ENCODE measurements at places on chromosomes 5 and 9. TPM values are rescaled to one million over a fixed set of nuclear protein-coding genes. Genes with fewer than 3 reads are reported as not detected.

- H3K27me3 ChIP-seq: no peaks in the 10 kb centered on the region
- no peak for DNase-seq
- H3K4me1 ChIP-seq: no peaks in the 10 kb centered on the region
These were observed 9.0 kb upstream of the EDF1 start for GRCh38 chr9:136875155-136875554.

GRCh38 chr5:2184026-2184366 lies 301.3 kb upstream of the IRX4 start:
- DNase-seq: no peak
- no peaks in the 10 kb centered on the region for H3K36me3 ChIP-seq
- no peak overlapping the region for H3K27ac ChIP-seq
- H3K4me1 ChIP-seq: no peaks in the 10 kb centered on the region

DNA sequence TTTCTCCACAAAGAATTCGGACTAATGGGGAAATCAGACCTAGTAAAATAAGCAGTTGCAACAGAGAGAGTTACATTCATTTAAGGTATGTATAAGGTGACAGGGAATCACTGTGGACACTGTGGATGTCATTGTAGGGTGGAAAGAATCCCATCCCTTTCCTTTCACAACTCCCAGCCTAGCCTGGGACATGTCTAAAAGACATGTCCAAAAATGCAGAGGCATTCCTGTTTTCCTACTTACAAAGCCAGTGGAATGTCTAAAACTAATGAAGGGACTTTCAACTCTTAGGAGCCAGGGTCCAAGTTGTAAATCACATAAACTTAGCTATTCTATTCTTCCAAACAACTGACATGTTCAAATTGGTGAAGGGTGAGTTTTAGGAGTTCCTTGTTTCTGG lies 511.0 kb downstream of the PRELID2 start:
- H3K36me3 ChIP-seq: no peaks in the 10 kb centered on the region
- no peak overlapping the region for H3K4me3 ChIP-seq
- H3K27ac ChIP-seq: no peak overlapping the region
- peaks cover 6% of the 10 kb centered on the region for H3K4me1 ChIP-seq

- no peak overlapping the region for H3K27ac ChIP-seq
- DNase-seq: no peak
- no peak overlapping the region for H3K4me3 ChIP-seq
These were observed 236.3 kb downstream of the MCTP1 start for GRCh38 chr5:95048628-95049027.

DNA sequence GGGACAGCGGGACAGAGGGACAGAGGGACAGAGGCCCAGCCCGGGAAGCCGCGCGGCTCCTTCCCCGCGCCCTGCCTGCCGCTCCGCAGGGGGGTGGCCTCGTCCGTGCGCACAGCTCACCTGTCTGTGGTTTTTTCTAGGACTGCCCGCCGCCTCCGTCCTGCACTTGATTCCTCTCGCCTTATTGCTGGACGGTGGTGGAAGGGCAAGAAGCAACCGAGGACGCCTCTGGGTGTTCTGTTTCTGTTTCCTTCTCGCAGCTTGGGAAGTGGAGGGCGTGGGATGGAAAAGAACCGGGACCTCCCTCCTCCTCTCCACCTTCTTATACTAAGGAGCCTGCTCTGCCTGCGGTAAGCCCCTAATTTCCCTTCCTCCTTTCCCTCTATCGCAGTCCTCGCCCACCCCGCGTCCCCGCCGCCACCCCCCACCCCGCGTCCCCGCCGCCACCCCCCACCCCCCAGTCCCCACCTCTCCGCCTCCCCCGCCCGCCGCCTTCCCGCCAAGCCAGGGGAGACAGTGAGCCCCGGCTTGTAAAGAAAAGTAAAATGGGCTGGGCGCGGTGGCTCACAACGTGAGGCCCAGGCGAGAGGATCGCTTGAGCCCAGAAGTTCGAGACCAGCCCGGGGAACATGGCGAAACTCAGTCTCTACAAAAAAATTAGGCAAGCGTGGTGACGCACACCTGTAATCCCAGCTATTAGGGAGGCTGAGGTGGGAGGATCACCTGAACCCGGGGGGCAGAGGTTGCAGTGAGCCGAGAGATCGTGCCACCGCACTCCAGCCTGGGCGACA lies 9.6 kb upstream of the FLT4 start:
- DNase-seq: no peak
- no peak overlapping the region for H3K4me3 ChIP-seq
- peaks cover 51% of the 10 kb centered on the region for H3K27me3 ChIP-seq
- no peak overlapping the region for H3K27ac ChIP-seq

- no peaks in the 10 kb centered on the region for H3K27me3 ChIP-seq
- H3K36me3 ChIP-seq: peaks cover 23% of the 10 kb centered on the region
- peaks cover 20% of the 10 kb centered on the region for H3K4me1 ChIP-seq
These were observed 140.8 kb downstream of the C9orf152 start for GRCh38 chr9:110066929-110067716.

GRCh38 chr5:67581203-67581602 lies 384.6 kb upstream of the CD180 start:
- peak; percentile 47 for DNase-seq
- no peak overlapping the region for H3K27ac ChIP-seq
- H3K36me3 ChIP-seq: no peaks in the 10 kb centered on the region
- no peaks in the 10 kb centered on the region for H3K27me3 ChIP-seq
- H3K4me3 ChIP-seq: no peak overlapping the region

DNA sequence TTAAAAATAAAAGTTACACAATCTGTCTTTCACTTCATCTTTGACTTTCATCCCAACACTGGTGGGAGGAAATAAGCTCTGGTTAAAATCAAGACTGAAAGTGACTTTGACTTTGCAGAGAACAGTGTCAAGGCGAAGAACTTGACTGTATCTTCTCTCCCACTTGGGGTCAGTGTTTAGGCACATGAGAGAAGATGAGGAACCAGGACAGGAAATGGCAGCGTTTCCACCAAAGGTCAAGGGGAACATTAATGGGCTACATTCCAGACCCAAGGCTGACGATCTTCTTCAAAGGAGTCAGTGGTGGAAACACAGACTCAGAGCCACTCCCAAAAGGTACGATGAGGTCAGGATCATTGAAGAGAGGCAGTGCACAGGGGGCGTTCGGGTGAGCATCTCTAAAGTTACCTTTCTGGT lies 409.5 kb downstream of the ARHGEF28 start:
- peak; percentile 82 for DNase-seq
- peak overlapping the region; percentile 66 for H3K4me3 ChIP-seq
- peak overlapping the region; percentile 11 for H3K27ac ChIP-seq

DNA sequence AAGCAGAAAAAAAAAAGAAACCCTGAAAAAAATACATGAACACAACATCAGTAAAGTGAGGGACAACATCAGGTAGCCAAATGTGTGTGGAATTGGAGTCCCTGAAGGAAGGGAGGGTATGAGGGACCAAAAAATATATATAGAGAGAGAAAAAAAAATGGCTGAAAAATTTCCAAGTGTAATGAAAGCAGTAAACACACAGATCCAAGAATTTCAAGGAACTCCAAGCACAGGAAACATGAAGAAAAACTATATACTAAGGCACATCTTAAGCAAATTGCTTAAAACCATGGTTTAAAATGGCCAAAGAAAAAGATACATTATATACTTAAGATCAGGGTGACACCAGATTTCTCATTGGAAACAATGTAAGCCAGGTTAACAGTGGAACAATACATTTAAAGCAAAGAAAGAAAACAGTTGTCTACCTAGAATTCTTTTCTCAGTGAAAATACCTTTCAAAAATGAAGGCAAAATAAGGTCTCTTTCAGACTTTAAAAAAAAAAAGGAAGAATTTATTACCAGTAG lies 24.4 kb upstream of the ABL1 start:
- peaks cover 10% of the 10 kb centered on the region for H3K36me3 ChIP-seq
- H3K4me3 ChIP-seq: no peak overlapping the region
- H3K27me3 ChIP-seq: no peaks in the 10 kb centered on the region
- H3K27ac ChIP-seq: no peak overlapping the region
- DNase-seq: no peak

GRCh38 chr5:169798438-169798837 lies 161.4 kb downstream of the DOCK2 start:
- no peaks in the 10 kb centered on the region for H3K27me3 ChIP-seq
- no peaks in the 10 kb centered on the region for H3K36me3 ChIP-seq
- no peak overlapping the region for H3K27ac ChIP-seq
- no peak for DNase-seq

DNA sequence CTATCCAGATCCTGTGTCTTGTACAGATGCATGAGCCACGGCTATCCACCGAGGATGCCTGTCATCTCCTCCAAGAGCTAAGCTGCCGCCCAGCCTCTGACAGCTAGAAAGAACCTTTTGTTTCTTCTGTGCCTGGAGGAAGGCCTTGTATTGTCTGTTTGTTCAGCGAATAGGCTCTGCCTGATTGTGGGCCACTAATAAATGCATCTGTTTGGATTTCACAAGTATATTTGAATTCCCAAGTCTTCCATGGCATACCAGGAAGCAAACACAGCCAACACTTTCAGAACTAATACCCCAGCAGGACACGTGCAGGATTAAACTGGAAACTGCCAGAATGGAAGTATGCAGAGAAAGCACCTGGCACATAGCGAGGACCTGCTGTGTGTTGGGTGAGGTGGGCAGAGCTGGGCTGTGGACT lies 92.7 kb upstream of the NEURL1B start:
- no peaks in the 10 kb centered on the region for H3K4me1 ChIP-seq
- H3K27ac ChIP-seq: no peak overlapping the region
- DNase-seq: no peak
- H3K36me3 ChIP-seq: no peaks in the 10 kb centered on the region
- peaks cover 33% of the 10 kb centered on the region for H3K27me3 ChIP-seq

- H3K4me3 ChIP-seq: no peak overlapping the region
- no peaks in the 10 kb centered on the region for H3K27me3 ChIP-seq
- no peak overlapping the region for H3K27ac ChIP-seq
- no peaks in the 10 kb centered on the region for H3K36me3 ChIP-seq
- DNase-seq: peak; percentile 43
- H3K4me1 ChIP-seq: peaks cover 6% of the 10 kb centered on the region
These were observed 92.2 kb downstream of the DOCK8 start for GRCh38 chr9:306907-307306.

- H3K4me3 ChIP-seq: no peak overlapping the region
- H3K36me3 ChIP-seq: no peaks in the 10 kb centered on the region
- DNase-seq: no peak
- no peak overlapping the region for H3K27ac ChIP-seq
These were observed 174.7 kb downstream of the GAS1 start for GRCh38 chr9:86772635-86772993.

The TLX3 gene
- total RNA-seq: not detected

The NUTM2G gene
- total RNA-seq: not detected

The CACNA1B gene
- total RNA-seq: not detected

The RASEF gene
- 6.9 TPM for total RNA-seq

The TNFSF8 gene
- not detected for total RNA-seq

The CATSPER3 gene
- total RNA-seq: 0.91 TPM

Measured in MCF 10A (cell line).